ENCODE measurements at places on chromosomes 11 and 22.

GRCh38 chr22:37163575-37164504 lies 14.1 kb upstream of the IL2RB start:
- DNase-seq, result no peak

DNA sequence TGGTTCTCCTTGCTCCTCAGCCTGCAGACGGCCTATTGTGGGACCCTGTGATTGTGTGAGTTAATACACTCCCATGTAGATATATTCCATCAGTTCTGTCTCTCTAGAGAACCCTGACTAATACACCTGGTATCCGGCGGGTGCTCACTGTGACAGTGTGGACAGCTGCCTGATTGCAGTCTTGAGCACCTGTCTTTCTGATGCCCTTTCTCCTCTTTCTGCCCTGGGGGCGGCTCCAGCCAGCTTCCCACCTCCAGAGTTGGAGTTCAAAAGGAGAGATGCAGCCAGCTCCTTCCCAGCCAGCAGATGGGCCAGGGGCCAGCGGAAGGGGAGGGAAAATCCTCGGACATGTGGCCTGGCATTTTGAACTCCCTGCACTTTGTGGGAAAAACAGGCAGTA lies 15.0 kb downstream of the SMIM38 start:
- DNase-seq, result no peak

- no peak for DNase-seq
Observed at GRCh38 chr11:69194396-69194795, 38.7 kb downstream of the SMIM38 start.

- DNase-seq, result no peak
Observed at GRCh38 chr11:112085822-112086421, 634 bp downstream of the TIMM8B start.

Data from stimulated activated CD4-positive, alpha-beta T cell treated with anti-CD3 and anti-CD28 coated beads, TNF-alpha, amount 100 ng/mL, for 1 hour (primary cell).